HFF-Myc (cell line): ENCODE measurements at places on chromosomes 7 and 10.

GRCh38 chr10:14659626-14660196 is 115.0 kb downstream of the FAM107B start:
- DNase-seq = no peak

DNA sequence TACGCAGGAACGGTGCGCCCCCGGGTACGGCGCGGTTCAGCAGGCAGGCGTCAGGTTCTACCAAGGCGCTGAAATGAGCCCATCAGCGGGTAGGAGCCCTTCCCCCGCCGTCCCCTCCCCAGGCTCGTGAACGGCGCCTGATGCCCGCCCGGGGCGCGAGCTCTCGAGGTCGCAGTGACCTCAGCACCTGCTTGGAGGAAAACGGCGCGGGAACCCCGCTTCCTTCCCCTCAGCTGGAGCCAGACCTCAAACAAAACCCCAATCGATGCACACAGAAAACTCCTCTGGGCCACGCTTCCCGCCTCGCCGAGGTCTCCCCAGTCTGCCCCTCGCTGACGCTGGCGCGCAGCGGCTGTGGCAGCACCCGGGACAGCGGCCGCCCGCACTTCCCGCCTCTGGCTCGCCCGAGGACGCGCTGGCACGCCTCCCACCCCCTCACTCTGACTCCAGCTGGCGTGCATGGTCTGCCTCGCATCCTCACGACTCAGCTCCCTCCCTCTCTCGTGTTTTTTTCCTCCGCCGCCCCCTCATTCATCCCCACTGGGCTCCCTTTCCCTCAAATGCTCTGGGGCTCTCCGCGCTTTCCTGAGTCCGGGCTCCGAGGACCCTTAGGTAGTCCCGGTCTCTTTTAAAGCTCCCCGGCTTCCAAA is 514 bp upstream of the GAD2 start:
- DNase-seq = no peak

DNA sequence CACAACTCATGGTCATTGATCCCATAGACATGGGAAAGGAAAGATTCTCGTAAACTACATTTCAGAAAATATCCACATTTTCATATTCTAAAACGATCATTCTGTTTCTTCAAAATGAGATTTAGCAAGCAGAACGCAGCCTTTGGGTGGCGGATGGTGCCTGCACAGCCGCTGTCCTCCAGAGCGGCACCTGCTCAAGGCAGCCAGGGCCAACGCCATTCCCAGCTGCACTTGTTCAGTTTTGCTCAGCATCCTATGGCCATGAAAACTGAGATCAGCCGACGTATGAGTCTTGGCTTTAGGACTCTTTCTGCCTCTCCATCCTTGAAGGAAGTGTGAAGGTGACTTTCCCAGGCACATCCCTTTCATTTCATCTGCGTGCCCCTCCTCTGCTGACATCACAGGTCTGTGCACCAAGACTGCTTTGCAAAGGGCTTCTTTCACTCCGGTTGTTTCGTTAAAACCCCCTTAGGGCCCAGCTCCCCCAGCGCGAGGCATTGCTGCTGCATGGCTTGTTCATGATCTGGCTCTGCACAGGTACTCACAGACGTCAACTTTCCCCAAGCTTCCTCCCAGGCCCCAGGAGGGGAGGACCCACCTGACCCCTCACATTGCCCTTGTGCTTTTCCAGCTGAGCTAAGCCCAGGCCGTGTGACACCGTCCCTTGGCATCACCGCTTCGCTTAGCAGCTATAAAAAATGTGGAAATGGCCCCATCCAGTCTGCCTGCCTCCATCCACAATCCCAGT is 37.2 kb downstream of the TCERG1L start:
- DNase-seq = no peak

DNA sequence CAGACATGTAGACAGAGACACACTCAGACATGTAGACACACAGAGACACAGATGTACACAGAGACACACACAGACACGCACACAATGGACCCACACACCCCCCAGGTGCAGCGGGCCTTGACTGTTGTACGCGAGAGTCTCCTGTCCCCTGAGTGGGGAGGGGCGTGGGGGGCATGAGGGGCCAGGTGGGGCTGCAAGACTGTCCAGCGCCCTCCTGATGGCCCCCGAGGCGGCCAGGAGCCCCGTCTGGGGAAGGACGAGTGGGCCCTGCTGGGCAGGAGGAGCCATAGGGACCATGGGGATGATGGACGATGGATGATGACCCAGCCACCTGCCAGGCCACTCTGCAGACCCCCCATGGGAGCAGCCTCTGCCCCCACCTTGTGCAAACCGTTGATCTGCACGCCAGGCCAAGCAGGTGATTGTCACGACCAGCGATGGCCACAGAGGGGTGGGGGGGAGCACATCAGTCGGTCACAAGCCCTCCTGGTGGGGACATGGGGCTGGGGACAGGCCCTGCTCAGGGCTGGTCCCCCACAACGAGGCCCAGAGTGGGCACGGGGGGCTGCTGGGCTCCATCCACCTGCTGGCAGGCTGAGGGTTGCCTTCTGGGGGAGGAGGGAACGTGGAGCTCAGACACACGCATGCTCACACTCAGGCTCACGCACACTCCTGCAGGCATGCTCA is 11.6 kb downstream of the VENTX start:
- no peak for DNase-seq

- DNase-seq = no peak
Observed at GRCh38 chr7:3236268-3236667, 64.8 kb upstream of the SDK1 start.

GRCh38 chr10:103845972-103846371 is 9.4 kb downstream of the SH3PXD2A start:
- no peak for DNase-seq
